Spinal cord (tissue), 10 donors: ENCODE measurements at places on chromosomes 3 and 15. TPM values are rescaled to one million over a fixed set of nuclear protein-coding genes. Genes with fewer than 3 reads are reported as not detected.

DNA sequence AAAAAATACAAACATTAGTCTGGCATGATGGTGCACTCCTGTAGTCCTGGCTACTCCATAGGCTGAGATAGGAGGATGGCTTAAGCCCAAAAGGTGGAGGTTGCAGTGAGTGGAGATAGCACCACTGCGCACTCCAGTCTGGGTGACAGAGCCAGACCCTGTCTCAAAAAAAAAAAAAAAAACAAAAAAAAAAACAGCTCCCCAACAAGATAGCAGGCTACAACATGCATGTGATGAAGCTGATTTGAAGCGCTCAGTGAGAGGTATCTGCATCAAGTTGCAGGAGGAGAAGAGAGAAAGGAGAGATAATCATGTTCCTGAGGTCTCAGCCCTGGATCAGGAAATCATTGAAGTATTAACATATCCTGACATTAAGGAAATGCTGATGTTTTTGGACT is 608 bp upstream of the PPCDC start:
- no peak for DNase-seq

- DNase-seq: no peak
These were observed 17.9 kb upstream of the SEC13 start for GRCh38 chr3:10338591-10339353.

DNA sequence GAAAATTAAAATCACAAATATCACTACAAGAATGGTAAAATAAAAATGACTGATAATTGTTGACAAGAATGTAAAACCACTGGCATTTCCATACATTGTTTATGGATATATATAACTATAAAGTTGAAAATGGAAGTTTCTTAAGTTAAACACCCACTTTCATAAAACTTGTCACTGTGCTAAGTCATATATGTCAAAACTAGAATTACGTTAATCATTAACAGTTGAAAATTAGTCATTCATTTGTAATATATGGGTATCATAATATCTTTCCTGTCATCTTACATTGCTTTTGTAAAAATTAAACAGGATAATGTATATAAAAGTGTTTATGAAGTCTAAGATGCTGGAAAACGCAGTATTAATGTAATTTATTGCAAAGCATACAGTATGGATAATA is 1398.6 kb upstream of the ALCAM start:
- no peak for DNase-seq

- DNase-seq: no peak
These were observed at the start of gene PLXND1 for GRCh38 chr3:129606636-129607390. Gene PLXND1, minus strand, starts transcription at chr3:129606676. Its CDS starts 37 bp downstream, at chr3:129606639.

GRCh38 chr3:183515968-183516851 is 39.3 kb downstream of the KLHL6 start:
- DNase-seq: no peak

DNA sequence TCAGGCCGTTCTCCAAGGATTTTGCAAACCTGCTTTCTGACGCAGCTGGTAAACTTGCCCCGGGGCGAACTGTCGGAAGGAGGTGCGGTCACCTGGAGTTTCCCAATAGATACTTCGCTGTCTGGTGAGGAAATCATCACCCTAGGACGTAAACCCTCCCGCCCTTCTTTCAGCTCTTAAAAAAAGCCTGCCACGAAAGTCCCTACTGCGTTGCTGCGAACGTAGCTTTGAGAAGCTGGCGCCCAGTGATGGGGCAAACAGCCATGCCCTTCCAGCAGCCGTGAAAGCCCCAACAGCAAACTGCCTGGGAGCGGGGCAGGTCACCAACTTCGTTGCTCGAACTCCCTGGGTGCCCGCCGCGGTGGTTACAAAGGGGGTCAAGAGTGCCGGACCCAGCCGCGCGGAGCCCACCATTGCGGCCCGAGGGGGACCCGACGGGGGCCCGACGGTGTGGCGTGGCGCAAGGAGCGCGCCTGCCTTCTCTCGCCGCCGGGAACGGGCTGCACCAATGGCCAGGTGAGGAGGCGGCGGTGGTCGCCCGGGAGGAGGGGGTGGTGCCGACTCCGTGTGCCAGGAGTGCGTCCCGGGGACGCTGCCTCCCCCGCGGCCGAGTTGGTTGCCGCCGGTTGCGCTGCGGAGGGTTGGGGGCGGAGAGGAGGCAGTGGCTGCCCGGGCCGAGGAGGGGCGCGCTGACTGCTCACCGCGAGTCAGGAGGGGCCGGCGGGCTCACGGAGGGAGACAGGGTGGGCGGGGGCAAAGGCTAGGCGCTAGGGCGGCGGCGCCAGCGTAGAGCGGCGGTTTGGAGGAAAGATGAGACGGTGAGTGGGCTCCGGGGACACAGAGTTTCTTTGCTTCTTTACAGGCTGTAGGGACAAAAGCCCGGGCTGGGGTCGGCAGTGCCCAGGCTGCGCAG is at the start of gene PHLDB2:
Gene PHLDB2 (plus strand): TSS at position 205 of the 913 bp plus-strand sequence. CDS start 24,813 bp downstream, outside the sequence.
- DNase-seq: peak; percentile 83

DNA sequence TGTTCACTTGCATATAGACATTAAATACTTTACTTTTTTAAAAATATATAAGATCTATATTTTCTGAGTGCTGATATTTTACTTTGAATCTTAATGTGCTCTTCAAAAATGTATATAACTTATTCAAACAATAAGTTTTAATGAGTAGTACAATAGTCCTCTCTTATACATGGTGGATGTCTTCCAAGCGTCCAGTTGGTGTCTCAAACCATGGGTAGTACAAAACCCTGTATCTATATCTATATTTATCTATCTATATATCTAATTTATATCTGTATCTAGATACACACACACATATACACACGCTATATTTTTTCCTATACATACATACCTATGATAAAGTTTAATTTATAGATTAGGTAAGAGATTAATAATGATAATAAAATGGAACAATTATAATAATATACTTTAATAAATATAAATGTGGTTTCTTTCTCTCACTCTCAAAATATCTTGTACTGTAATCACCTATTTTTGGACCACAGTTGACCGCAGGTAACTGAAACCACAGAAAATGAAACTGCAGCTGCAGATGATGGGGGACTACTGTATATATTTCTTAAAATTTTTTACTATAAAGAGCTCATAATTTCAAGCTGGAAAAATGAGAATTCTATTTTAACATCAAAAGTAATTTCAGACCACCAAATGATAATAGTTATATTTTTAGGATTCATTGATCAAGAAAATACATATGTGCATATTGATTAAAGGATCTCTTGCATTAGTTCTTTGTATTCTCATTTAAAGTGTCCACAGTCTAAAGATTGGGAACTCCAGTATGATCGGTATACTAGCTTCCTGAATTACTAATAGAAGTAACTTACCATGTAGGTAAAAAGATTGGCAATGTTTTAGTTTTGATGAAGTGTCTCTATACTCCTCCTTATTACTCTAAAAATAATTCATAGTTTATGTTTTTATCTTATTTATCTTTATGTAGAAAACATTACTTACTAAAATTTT is 215.1 kb upstream of the MLF1 start:
- no peak for DNase-seq

DNA sequence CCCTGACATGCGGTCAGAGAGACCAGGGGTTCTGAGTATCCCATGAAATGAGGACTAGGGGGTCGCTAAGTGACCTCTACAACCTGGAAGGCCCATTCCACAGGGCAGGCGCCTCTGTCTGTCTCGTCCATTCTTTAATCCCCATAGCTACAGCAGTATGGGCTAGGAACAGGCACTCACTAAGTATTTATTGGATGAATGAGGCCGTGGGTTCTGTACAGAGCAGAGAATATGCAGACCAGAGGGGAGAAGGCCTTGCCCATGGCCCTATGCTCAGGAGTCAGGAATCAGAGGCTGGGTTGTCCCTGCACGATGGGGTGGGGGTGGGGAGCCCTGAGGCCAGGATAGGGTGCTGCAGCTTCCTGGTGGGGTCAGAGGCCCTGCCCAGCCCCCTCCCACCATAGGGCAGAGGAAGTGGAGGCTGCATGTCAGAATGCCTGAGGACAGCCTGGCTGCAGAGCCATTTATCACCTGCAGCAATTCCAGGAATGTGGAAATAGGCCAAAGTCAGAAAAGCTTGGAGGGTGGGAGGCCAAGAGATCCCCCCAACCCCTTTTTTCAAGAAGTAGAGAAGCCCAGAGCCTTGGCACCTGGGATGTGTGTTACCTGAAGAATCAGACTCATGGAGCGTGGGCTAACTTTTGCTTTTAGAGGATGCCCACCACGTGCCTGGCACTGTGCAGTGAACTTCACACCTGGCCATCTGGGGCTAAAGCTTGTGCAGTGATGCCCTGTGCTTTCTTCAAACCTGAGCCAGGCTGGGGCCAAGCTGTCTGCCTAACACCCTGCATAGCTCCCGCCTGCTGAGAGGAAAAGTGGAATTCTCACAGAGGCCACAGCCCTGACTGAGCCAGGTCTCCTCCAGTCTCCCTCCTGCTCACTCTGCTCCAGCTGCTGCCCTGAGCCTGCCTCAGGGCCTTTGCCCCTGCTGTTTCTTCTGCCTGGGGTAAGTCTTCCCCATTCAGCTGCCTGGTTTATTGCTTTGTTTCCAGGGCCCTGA is 109.4 kb downstream of the WNT7A start:
- no peak for DNase-seq

- peak; percentile 95 for DNase-seq
These were observed 52.1 kb downstream of the VGLL4 start for GRCh38 chr3:11591391-11592282.

GRCh38 chr3:125332504-125332903 is 42.6 kb downstream of the ZNF148 start:
- DNase-seq: no peak

- DNase-seq: no peak
These were observed 7.1 kb downstream of the SEMA3F start for GRCh38 chr3:50162034-50162883.

DNA sequence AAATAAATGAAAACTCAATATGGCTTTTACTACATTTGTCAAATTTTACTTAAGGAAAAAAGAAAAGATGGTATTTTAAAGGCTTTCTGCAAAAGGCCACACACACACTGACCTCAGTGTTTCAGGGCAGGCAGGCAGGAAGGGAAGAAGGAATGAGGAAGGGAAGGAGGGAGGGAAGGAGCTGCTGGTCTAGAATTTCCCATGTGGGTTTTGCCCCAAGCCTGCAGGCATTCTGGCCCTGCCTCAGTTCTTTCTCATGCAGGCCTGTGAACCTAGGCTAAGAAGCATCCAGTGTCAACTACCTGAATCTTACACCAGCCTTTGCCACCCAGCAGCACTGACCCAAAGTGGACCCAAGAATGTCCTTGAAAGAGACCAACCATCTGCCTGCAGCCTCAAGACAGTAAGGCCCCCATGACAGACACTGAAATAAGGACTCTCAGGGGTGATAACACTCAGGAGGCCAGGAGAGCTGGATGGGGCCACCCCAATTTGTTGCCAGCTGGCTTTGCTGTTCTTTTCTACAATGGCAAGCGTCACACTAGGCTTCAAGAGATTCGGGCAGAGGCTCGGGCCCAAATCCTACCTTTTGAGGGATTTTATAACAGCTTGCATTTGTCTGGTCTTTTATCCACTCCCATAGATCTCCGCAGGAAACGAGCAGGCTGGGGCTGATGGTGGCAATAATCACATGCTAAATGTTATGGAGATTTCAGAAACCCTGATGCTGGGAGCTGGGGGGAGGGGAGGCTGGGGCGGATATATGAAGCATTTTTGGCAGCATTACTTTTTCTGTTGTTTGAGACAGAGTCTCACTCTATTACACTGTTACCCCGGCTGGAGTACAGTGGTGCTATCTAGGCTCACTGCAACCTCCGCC is 51.4 kb downstream of the XXYLT1 start:
- DNase-seq: no peak

GRCh38 chr3:5462086-5462485 is 274.6 kb downstream of the EDEM1 start:
- no peak for DNase-seq

DNA sequence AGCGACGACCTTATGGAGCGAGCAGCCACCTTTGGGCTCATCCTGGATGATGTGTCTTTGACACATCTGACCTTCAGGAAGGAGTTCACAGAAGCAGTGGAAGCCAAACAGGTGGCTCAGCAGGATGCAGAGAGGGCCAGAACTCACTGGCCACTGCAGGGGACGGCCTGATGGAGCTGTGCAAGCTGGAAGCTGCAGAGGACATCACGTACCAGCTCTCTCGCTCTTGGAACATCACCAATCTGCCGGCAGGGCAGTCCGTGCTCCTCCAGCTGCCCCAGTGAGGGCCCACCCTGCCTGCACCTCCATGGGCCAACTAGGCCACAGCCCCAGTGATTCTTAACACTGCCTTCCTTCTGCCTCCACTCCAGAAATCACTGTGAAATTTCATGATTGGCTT is 10.4 kb downstream of the NR1I2 start:
- DNase-seq: no peak

DNA sequence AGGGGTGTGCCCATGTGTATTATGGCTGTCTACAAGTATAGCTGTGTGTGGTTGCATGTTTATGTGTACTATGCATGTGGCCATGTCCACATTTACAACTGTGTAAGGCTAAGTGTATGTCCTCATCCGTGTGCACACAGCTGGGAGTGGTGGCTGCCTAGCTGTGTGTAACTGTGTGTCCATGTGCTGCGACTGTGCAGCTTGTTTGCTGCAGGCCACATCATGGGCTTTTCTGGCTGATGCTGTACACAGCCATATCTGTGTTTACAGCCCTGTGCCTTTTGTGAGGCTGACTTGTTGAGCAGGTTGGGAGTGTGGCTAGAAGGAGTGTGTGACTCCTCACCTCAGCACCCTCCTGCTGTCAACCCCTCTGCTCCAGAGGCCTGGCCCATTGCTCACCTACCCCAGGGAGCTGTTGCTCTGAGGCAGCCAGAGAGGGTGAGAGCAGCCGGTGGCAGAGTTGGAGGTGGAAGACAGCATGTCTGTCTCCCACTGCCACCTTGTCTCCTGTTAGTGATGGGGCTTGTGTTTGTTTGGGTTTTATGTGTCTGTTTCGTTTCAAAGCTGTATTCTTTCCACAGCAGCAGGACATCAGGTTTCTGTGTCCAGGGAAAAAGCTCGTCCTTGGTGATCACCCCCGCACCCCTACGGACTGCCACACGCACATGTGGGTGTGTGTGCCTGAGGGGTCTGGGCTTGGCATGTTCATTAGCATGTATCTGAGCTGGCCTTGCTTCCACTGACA is 1.4 kb upstream of the GRM2 start:
- no peak for DNase-seq

DNA sequence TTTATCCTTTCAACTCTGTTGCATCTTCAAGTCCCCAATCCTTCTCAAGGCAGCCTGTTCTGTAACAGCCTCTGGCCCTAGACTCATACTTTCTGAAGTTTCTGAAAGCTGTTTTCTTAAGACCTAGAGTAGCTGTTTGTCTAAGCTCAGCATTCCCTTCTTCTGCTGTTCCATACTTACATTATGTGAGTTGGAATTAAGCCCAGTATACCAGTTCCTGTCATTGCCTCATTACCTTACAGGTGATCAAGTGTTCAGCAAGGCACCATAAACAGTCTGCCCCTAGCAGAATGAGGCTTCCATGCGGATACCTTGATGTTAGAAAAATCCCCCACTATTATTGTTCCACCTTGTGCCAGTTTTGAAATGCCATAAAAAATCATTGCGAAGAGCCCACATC is 180.6 kb downstream of the PLCL2 start:
- no peak for DNase-seq

GRCh38 chr15:79595306-79595705 is 163.2 kb downstream of the MINAR1 start:
- DNase-seq: no peak

GRCh38 chr3:1515882-1516281 is 423.1 kb downstream of the CNTN6 start:
- DNase-seq: peak; percentile 80

Gene C3orf85
- not detected for polyA plus RNA-seq

Gene SERPINI2
- polyA plus RNA-seq: 5.2 TPM

Gene ACSBG1
- 44.2 TPM for polyA plus RNA-seq

Gene SAXO2
- 8.6 TPM for polyA plus RNA-seq

Gene THUMPD3
- 48.3 TPM for polyA plus RNA-seq
